ENCODE measurements at places on chromosomes 16 and 17.
A peak's percentile ranks its signal among the peaks of the same experiment; 100 is the strongest.

DNA sequence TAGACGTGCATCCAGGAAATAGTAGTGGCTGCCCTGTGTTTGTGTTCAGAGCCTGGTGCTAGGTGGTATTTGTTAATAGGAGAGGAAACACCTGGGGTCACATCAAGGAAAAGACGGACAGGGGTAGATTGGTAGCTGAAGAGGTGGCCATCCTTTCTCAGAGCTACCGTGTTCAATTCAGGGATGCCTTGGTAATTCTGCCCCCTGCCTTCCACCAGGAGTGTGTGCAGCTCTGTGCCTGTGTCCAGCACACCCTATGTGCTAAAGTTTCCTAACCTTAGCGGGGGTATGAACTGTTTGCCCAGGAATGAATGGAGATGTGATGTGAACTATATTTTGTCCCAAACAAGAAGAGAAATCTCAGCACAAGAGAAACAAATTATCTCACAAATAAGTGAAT is 174.1 kb upstream of the MPHOSPH6 start:
- DNase-seq, result peak; percentile 18

DNA sequence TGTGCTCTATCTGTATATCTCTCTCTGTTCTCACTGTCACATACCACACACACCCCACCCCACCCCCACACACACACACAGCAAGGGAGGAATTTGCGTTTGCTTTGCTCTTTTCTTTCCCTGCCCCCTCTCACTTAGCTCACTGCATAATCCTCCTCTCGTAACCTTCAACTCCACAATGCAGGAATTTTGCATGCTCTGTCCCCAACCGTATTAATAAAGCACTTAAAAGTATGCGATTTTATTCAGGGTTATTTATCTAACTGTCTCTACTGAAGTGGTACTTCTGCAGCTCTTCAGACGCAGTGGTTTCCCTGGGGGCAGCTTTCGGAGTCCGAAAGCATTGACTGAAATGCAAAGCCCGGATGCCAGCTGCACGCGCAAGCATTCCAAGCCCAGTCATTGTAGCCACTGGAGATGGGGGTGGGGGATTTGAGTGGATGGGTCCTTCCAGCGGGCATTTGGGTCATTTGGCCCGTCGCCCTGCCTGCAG is 105.4 kb upstream of the RBFOX1 start:
- no peak for DNase-seq

GRCh38 chr16:717450-718245 is 2.7 kb downstream of the METRN start:
- no peak for DNase-seq

DNA sequence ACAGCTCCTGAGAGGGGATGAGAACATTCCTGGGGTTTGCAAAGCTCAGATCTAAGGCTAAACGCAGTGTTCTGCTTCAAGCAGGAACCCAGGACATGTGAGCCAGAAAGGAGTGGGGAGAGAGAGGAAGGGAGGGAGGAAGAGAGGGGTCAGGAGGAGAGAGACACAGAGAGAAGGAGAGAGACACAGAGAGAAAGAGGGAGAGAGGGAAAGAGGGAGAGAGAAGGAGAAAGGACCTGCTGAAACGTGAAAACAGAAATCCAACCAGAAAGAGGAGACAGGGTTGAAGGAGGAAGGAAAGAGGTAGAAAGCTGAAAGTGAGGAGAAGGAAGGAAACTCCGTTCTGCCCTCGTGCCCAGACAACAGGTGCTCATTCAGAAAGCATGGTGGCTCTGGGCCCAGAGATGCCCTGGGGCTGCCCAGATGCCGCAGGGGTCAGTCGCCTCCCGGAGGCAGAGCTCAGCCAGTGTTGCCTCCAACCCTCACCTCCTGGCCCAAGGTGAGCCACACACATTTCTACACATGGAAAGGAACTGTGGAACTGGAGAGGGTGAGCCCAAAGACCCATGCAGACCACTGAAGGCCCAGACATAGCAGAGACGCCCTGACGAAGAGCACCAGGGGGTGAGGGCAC is 49.0 kb upstream of the ENPP7 start:
- DNase-seq, result no peak

DNA sequence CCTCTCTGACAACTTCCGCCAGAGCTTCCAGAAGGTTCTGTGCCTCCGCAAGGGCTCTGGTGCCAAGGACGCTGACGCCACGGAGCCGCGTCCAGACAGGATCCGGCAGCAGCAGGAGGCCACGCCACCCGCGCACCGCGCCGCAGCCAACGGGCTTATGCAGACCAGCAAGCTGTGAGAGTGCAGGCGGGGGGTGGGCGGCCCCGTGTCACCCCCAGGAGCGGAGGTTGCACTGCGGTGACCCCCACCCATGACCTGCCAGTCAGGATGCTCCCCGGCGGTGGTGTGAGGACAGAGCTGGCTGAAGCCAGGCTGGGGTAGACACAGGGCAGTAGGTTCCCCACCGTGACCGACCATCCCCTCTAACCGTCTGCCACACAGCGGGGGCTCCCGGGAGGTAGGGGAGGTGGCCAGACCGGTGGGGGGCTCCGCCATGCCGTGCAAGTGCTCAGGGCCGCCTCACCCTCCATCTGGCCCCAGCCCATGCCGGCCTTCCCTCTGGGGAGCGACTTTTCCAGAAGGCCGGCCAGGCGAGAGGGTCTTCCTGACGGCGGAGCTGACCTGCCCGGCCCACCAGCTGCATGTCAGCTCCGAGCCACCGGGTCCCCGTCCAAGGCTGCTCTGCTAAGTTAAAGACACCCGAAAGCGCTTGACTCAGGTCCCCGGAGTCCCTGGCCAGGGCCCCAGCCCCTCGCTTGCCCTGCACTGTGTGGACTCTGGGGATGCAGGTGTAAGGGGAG is 7.4 kb downstream of the SSTR5 start:
- DNase-seq, result no peak

DNA sequence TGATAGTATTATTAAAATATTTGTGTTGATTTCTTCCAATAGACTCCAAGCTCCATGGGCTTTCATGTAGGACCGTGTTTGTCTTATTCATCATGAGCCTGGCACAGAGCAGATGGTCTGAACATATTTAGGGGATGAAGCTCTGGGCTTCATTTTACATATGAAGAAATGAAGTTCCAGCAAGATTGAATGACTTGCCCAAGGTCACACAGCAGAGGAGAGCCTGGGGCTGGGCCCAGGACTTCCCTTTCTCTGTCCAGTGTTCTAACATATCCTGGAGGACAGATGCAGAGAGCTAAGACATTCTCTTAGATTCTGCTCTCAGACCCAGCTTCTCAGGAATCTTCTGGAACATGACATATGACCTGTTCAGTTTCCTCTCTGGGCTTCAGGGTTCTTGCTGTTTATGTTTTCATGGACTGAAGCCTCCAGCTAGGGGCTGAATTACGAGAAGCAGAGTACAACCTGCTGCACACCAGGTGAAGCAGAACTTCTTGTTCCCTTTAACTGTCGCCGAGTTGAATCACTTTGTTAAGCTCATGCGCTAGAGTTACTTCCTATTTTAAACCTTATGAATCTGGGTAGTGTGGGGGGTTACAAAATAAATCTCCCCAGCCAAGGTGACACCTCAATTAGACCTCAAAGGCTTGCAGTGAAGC is 53.6 kb downstream of the GPRC5B start:
- DNase-seq, result no peak

GRCh38 chr17:8659758-8660410 is 29.4 kb upstream of the MYH10 start:
- DNase-seq, result no peak

- no peak for DNase-seq
These were observed 213.2 kb downstream of the CCDC182 start for GRCh38 chr17:57531648-57532504.

GRCh38 chr16:79036541-79036940 is 564.0 kb downstream of the MAF start:
- no peak for DNase-seq

DNA sequence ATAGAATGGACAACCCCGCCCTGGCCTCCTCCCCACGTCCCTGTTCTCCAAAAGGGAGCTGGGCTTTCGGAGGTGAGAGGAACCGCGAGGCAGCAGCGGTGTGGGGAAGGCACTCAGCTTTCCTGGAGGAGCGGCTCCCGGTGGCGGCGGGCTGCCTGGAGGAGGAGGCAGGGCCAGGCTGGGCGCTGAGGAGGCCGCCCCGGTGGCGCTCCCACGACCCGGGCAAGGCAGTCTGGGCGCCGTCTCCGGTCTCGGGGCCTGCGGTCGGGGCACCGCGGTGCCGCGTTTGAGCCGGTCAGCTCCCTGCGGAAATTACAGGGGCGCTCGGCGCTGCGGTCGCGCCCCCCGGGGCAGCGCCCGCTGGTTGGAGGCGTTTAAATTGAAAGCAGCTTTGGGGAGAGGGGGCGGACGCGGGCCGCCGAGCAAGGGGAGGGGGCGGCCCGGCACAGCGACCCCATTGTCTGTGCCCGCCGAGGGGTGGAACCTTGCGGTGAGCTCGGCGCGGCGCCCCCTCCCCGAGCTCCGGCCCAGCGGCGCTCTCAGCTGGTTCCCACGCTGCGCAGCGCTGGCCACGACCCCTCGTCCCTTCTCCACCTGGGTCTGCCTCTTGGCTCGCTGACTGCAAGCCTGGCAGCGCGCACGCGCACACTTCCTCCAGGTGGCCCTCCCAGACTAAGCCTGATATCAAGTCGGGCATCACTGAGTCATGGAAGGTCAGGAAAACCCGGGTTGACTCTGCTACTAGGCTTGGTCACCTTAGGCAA is 58.7 kb upstream of the DLX4 start:
- no peak for DNase-seq

DNA sequence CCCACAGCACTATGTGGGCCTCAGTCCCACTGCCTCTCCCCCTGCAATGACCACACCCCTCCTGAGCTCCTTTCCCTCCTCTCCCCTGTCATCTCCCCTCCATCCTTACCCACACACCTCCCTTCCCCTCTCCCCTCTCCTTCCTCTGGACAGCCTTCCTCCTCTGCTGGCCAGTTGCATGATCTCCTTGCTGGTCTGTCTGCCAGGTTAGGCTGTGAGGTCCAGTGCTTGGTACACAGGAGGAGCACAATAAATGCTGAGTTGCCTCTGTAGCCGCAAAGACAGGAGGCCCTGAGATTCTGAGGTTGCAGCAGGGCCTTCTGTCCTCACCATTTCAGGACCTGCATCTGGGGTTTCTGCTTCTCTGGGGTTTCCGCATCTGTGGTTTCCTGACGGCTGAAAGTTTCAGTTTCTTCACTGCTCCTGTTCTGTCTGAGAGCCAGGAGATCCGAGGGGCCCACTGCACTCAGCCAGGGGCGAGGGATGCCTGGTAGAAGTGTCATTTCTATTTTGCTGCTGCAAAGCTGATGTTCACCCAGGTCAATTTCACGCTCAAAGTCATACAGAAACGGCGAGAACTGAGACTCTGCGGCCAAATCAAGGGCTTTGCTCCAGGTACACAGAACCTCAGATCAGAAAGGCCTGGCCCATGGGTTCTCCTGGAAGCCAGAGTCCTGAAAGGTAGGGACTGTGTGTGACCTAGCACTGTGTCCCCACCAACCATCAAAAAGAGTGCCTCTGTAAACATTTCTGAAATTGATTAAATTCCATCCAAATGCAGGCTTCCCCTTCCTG is 4.6 kb upstream of the SLC12A3 start:
- no peak for DNase-seq

GRCh38 chr16:23453338-23454052 is 506 bp upstream of the COG7 start:
- DNase-seq, result no peak

GRCh38 chr16:1929578-1930337 is 11.5 kb upstream of the HS3ST6 start:
- peak; percentile 99 for DNase-seq

GRCh38 chr17:47816947-47817346 is 4.6 kb downstream of the OSBPL7 start:
- no peak for DNase-seq

DNA sequence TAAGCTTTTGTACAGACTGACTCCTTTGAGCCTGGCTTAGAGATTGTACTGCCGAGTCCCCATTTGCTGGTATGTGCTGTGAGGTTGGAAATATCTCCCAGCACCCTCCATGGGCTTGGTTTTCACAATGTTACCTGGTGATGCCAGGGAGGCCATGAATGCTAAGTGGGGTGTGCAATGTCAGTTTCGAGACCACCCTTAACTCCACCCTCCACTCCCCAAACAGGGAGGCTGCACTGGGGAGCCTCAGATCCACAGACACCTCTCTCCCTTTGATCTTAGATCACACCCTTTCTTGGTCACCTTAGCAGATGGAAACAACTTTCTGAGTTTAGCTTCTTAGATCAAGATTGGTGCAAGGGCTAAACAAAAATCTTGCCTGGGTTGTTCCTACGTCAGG is 28.6 kb upstream of the PIK3R6 start:
- no peak for DNase-seq
